ENCODE measurements at places on chromosomes 7 and 10. TPM values are rescaled to one million over a fixed set of nuclear protein-coding genes. Genes with fewer than 3 reads are reported as not detected.

DNA sequence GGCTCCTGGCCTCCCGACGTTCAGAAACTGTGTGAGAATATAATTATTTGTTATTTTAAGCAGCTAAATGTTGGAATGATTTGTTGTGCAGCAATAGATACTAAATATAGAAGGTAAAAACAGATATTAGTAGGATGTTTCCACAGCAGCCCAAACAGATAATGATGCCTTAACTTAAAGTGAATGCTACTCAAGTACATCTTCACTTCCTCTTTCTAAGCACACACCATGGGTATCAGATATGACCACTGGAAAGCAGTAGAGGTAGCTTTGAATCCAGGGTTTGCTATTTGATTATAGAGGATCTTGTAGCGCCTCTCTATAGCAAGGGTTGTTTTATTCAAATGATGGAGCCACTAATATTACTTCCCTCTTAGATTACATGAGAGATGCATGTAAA, 38.2 kb upstream of the BET1 start:
- no peak for DNase-seq

GRCh38 chr10:127216274-127216673, 19.9 kb upstream of the INSYN2A start:
- DNase-seq = no peak

The WEE2 gene
- 0.22 TPM for polyA plus RNA-seq

The SLC29A3 gene
- 3.9 TPM for polyA plus RNA-seq

DNA sequence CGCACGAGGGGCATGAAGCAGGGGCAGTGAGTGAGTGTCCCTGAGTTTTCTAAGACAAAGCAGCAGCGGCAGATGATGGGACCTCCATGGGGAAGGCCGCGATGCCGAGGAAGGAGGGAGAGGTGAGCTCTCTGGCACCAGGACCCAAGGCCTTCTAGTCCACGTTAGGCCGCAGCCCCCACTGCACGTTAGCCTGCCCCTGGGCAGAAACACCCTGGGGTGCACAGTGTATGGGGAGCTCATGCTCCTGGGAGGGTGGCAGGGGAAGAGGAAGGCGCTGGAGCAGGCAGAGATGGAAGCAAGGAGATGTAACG, 97.3 kb upstream of the IKZF1 start:
- DNase-seq = no peak

Data from hindlimb muscle (tissue), 1 donor.